ENCODE measurements at places on chromosomes 6 and 20. TPM values are rescaled to one million over a fixed set of nuclear protein-coding genes. Genes with fewer than 3 reads are reported as not detected.
A peak's percentile ranks its signal among the peaks of the same experiment; 100 is the strongest.

The CPNE1 gene
- 287 TPM for total RNA-seq

GRCh38 chr6:148415511-148416260 is 73.0 kb downstream of the SASH1 start:
- H3K36me3 ChIP-seq = no peaks in the 10 kb centered on the region
- H3K27me3 ChIP-seq = no peaks in the 10 kb centered on the region
- H3K4me1 ChIP-seq = peaks cover 23% of the 10 kb centered on the region
- DNase-seq = no peak
- H3K4me3 ChIP-seq = no peak overlapping the region

- no peak overlapping the region for H3K27ac ChIP-seq
- no peak overlapping the region for H3K4me3 ChIP-seq
- DNase-seq = no peak
- no peaks in the 10 kb centered on the region for H3K4me1 ChIP-seq
Observed at GRCh38 chr6:125236536-125237327, 65.0 kb downstream of the HDDC2 start.

GRCh38 chr6:71406865-71407860 is 118.6 kb downstream of the OGFRL1 start:
- DNase-seq = peak; percentile 41
- no peak overlapping the region for H3K27ac ChIP-seq
- H3K27me3 ChIP-seq = no peaks in the 10 kb centered on the region
- no peak overlapping the region for H3K4me3 ChIP-seq

GRCh38 chr6:46453741-46454316 is 37.4 kb downstream of the RCAN2 start:
- no peaks in the 10 kb centered on the region for H3K27me3 ChIP-seq
- H3K36me3 ChIP-seq = no peaks in the 10 kb centered on the region
- DNase-seq = no peak
- H3K4me3 ChIP-seq = no peak overlapping the region

Measured in WTC11 (cell line).